ENCODE measurements at places on chromosomes 5 and 9.

GRCh38 chr5:170491479-170491878, 12.3 kb upstream of the KCNIP1 start:
- no peak for DNase-seq

DNA sequence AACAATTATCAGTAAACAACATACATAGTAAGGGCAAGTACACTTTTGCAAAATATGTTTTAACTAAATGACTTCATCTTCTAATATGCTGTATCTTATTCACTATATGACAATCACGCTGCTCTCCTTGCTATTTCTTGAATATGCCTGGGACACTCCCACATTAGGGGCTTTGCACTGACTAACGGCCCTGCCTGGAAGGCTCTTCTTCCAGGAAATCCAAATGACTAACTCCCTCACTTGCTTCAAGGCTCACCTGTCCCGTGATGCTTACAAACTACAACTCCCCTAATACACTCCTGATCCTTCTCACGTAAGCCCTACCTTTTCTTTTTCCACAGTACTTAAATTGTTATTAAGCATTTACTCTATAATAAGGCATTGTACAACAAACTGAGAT, 10.6 kb downstream of the ERP44 start:
- DNase-seq, result no peak

- DNase-seq, result no peak
Measured at GRCh38 chr5:181027452-181028031, 12.5 kb upstream of the BTNL9 start.

DNA sequence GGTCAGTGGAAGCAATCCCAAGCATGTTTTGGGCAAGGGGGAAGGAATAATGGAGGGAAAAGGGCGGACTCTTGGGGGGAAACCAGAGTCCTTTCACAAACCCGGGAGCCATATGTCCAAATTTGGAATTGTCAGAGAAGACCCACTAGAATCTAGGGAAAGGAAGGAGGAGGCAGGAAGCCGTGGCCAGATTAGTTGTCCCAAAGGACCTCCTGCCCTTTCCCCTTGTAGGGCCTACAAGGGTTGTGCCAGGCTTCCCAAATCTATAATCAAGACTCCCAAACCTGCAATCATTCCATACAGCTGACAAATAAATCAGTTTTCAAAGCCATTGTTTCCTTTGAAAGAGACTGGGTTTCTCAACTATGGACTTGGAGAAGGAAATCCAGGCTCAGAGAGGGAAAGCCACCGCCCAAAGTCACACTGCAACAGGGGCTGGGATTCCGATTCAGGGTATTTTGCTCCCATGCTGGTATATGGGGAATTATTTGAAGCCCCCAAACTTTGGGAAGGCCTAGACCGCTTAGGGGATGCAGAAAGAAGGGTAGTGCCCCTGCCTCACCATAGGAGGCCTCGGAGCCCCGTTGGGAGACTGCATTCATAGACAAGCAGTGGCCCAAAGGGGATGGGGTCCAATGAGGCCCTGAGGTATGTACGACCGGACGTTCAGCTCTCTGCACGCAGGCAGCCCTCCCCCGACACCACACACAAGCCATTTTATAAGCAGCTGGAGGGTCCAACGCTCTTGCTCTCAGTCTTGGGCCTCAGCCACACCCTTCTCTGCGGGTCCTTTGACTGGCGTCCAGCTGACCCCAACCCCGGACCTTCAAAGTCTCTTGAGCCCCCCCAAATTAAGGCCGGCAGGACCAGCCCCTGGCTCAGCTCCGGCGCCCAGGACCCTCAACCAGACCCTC, 815 bp downstream of the ANXA6 start:
- DNase-seq, result no peak

DNA sequence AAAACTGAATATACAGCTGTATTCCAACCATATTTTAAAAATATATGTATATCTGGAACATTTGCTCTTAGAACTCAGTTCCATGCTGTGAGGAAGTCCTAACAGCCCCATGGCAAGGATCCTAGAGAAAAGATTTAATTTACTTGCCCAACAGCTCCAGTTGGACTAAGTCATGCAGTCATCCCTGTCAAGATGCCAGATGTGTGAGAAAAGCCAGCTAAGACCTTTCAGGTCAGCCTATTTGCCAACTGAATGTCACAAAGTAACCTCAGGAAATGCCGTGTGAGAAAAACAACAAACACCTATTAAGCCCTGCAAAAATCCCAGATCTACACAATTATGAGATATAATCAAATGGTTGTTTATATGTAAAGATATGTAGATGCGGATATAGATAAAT, 416.3 kb downstream of the NR2F1-AS1 start:
- no peak for DNase-seq

DNA sequence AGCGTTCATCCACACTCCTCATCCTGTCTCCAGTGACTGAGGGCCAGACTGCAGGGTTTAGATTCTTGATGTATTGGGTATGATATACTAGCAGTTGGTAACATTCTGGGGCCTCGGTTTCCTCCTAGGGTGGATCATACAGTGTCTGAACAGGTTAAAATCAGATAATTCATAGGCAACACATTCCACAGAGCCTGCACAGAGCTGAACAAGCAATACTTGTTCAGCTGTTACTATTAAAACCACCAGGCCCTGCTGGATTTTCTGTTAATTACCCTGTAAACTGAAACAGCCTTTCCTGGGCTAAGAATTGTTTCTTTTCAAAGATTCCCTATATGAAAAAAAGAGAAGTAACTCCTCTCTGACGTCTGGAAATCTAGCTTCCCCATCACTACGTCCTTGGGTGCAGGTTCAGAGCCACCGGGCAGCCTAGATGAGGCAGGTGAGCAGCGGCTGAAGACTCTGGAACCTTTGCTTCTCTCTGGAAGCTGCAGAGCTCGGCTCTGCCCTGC, 1313.5 kb upstream of the WWC1 start:
- no peak for DNase-seq

GRCh38 chr9:136267261-136268111, 21.9 kb upstream of the QSOX2 start:
- DNase-seq, result peak; percentile 91

DNA sequence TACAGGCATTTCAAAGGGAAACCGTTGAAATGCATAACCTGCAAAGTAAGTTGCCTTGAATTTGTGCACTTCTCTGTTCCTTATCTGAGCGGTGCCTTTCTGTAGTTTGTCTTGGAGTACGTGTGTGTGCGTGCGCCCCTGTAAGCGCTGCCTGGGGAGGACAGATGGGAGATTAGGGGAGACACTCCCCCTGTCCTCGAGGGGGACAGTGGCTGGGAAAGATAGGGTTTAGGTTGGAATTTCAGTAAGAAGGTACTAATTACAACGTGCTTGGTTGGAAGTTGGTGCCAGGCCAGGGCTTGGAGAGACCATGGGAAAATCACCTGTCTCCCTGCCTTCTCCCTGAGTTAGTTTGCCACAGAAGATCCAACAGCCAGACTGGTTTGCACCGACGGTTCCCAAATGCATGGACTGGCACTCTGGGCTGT, 73.2 kb downstream of the PIK3R1 start:
- DNase-seq, result no peak

- no peak for DNase-seq
Measured at GRCh38 chr5:152118676-152119470, 194.2 kb upstream of the GLRA1 start.

- DNase-seq, result no peak
Measured at GRCh38 chr5:90390928-90391327, 18.6 kb downstream of the CETN3 start.

DNA sequence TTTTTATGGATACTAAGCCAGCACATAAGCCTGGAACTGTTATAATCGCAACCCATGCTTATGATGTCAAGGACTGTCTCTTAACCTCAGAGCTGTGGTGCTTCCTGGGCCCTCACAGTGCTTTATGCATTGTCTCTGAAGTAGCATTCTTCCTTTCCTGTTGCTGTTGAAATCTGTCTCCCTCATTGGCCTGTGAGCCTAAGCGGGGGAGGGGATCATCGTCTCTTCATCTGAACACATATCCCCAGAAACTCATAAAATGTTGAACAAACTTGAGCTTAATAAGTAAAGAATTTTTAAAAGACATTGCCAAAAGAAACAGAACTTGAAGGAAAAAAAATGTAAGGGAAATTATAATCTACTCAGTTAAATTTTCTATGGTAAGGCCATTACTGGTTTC, 80.3 kb downstream of the SGCD start:
- no peak for DNase-seq

DNA sequence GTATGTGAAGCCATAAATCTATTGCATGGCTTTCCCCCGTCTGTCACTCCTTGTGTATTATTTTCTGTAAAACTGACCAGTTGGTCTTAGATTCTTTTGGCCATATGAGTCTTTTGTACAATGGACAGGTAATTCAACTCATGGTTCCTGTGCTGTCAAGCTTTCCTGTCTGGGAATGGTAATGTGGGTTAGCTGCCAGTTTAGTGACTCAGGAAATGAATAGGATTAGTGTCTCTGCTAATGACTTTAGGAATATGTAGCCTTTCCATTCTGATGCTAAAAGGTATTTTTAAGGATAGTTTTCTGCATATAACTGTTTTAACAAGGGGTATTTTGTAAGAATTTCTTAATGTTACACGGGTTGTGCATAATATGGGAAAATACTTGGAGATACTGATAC, 182.7 kb downstream of the PBX3 start:
- no peak for DNase-seq

DNA sequence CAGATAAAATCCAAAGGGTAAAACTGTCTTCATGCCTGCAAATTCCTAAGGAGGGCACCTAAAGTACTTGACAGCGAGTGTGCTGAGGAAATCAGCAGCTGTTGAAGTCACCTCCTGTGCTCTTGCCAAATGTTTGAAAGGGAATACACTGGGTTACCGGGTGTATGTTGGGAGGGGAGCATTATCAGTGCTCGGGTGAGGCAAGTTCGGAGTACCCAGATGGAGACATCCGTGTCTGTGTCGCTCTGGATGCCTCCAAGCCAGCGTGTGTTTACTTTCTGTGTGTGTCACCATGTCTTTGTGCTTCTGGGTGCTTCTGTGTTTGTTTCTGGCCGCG, 727 bp upstream of the ADRB2 start:
- no peak for DNase-seq

DNA sequence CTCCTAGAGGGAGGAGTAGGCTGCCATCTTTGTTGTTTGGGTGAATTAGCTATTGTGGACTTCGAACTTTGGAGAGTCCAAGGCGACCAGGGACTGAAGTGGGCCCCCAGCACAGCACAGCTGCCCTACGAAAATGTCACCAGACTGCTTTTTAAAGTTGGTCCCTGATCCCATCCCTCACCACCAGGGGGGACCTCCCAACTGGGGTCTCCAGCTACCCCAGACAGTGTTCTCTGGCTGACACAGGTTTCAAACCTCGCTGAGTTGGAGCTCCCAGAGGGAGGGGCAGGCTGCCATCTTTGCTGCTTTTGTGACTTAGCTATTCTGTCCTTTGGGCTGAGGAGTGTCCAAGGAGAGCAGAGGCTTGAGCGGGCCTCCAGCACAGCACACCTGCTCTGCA, 45.7 kb upstream of the ADRB2 start:
- DNase-seq, result no peak

DNA sequence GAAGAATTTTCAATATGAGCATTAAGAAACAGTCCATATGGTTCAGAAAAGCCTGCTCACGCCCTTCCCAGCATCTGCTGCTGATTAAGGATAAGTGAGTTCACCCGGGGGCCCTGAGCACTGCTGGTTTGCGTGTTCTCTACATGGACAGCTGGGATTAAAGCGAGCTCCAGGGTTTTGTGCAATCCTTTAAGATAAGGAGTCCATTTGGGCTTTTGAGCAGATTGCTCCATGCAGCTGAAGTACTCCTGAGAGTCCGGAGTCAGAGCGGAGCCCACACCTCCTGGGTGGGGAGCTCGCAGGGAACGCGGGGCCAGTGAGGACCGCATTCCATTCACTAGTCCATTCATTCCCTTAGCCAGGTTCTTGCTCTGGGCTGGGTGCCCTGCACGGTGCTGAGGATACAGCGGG, 149.3 kb upstream of the COL5A1 start:
- DNase-seq, result no peak

- no peak for DNase-seq
Measured at GRCh38 chr9:127159325-127159801, 36.9 kb upstream of the ANGPTL2 start.

- no peak for DNase-seq
Measured at GRCh38 chr9:2174306-2174705, 159.2 kb downstream of the SMARCA2 start.

GRCh38 chr9:90807006-90807405, 5.4 kb downstream of the SYK start:
- DNase-seq, result no peak

- DNase-seq, result no peak
Measured at GRCh38 chr5:165310031-165310430, 1804.6 kb downstream of the MAT2B start.

GRCh38 chr5:97628807-97629206, 445.8 kb upstream of the RIOK2 start:
- DNase-seq, result no peak

DNA sequence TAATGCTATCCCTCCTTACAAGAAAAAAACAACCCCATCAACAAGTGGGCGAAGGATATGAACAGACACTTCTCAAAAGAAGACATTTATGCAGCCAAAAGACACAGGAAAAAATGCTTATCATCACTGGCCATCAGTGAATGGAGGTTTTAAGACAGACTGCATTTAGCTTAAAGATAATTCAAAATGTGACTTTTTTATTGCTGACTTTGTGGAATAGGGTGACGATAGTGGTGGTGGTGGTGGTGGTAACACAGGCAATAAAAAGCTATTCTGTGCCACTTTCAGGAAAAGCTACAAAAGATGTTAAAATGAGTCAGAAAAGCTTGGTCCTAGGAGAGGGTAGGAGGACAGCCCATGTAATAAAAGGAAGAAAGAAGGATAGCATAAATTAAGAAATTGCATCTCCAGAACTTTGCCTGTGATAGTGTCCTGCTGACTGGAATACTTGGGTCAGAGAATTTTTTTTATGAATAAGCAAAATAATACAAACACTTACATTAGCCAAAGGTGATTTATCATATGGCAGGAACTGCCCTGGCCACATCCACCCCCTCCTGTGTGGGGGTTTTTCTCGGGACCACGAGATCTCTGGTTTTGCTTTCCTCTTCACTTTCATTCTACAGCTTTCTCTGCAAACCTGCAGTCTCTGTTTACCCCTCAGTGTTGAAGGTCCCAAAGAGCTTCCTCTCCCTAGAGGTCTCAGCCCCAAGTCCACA, 186.7 kb downstream of the DRD1 start:
- DNase-seq, result no peak

Measured in CD4-positive, alpha-beta T cell treated with Interleukin-12 subunit alpha and Interleukin-12 subunit beta, for 1 hour (primary cell).